ENCODE measurements at places on chromosomes 7 and 10.

DNA sequence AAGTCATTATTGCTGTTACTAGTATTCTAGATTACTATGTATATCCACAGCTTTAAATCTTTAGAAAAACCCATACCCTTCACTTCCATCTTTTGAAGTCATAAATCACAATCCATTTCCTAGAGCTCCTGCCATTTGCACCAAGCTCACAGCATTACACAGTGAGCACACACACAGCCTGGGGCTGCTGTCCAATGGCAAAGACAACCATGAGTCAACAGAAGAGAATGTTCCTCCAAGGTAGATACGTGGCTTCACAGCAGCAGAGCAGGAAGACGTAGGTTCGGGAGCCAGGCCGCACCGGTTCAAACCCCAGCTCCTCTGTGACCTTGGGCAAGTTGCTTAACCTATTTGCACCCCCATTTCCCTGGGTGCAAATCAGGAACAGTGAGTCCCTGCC lies 234.6 kb downstream of the DIP2C start:
- no peak for DNase-seq

GRCh38 chr7:5591278-5591874 lies 167.7 kb upstream of the TNRC18 start:
- no peak for DNase-seq

DNA sequence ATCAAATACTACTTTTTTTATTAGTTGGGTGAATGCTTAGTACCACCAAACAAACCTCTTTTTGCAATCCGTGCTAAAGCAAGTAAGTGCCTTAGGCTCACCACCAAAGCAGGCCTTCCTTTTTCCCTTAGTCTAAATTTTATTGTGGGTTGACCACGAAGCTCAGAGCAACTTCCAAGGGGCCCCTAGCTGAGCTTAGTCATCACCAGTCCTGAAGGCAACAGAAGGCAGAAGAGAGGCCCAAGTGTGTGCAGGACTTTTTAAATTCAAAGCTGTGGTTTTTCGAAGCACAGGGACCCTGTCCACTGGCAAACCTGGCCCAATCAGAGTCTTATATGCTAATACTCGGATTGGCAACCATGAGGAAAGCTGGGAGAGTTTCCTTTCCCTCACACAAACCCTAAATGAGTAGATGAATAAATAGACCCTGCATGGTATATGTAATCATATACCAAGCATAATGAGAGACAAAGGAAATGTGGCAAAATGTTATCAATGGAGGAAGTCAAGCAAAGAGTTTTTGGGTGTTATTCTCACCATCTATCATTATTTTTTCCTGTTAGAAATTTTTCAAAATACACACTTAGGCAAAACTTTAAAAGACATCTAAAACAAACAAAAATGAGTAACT lies 453.2 kb upstream of the GALNT17 start:
- DNase-seq, result no peak

- DNase-seq, result no peak
Observed at GRCh38 chr10:73584737-73585136, 6.4 kb downstream of the USP54 start.

- DNase-seq, result peak; percentile 90
Observed at GRCh38 chr10:3887885-3888476, 103.0 kb upstream of the KLF6 start.
